M059J (cell line): ENCODE measurements at places on chromosomes 3 and 15. TPM values are rescaled to one million over a fixed set of nuclear protein-coding genes. Genes with fewer than 3 reads are reported as not detected.
A peak's percentile ranks its signal among the peaks of the same experiment; 100 is the strongest.

DNA sequence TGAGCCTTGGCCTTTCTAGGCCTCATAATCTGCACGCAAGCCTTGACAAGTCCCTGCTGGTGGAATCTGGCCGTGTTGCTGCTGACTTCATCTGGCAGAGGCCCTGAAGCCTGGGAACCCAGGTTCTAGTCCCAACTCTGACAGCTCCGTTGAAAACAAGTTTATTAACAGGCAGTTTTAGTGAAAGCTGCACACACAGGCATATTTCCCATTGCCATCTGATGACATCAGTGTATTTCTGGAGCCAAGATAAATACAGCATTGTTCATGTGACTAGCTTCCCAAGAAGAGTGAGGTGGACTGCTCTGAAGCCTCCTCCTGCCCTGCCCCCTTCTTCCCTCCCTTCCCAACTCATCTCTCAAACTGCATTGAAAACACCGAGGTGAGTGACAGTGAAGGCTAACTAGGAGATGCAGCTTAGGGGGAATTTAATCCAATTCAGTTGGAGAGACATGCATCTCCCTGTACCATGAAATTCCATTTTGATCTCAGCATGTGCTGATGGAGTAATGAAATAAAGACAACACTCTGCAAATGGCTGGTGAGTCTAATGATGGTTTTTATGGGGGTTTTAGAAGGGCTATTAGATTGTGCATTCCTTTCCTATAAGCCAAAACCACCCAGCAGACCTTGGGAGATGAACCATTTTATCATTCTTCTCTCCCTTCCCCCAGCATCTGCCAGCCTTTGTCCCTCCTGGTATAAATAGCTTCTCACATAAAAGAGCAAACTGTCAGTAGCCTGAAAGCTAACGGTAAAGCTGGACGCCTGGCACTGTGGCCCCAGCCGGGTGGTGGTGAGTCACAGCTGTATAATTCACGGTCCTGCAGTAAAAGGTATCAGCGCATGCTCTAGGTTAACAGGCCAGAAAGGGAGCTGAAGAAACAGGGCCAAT lies 38.0 kb downstream of the PRICKLE2 start:
- DNase-seq: peak; percentile 95

The CORO2B gene
- 6.7 and 10.5 TPM in 2 replicates for total RNA-seq

The GOLGA8J gene
- 0.34 TPM in 1 of 2 replicates, not detected in the other for total RNA-seq

DNA sequence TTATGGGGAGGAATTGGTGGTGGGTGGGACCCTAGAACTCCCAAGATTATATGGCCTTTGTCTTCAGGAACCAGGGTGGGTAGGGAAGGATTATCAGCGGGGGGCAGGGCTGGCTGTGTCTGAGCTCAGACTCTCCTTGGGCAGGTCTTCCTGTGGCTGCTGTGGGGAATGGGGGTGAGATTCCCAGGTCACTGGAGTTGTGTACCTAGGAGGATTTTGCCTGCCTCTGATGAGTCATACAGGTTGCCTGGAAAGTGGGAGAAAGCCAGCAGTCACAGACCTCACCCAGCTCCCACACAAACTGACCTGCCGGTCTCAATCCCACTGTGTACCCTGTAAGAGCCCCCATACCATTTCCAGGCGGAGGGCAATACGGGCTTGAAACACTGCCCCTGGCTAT lies 209.9 kb upstream of the CNTN3 start:
- no peak for DNase-seq

GRCh38 chr15:67176195-67176971 lies 78.1 kb downstream of the AAGAB start:
- no peak for DNase-seq

The CHRNB4 gene
- not detected in 2 replicates for total RNA-seq

The ROPN1 gene
- total RNA-seq: not detected in 2 replicates

DNA sequence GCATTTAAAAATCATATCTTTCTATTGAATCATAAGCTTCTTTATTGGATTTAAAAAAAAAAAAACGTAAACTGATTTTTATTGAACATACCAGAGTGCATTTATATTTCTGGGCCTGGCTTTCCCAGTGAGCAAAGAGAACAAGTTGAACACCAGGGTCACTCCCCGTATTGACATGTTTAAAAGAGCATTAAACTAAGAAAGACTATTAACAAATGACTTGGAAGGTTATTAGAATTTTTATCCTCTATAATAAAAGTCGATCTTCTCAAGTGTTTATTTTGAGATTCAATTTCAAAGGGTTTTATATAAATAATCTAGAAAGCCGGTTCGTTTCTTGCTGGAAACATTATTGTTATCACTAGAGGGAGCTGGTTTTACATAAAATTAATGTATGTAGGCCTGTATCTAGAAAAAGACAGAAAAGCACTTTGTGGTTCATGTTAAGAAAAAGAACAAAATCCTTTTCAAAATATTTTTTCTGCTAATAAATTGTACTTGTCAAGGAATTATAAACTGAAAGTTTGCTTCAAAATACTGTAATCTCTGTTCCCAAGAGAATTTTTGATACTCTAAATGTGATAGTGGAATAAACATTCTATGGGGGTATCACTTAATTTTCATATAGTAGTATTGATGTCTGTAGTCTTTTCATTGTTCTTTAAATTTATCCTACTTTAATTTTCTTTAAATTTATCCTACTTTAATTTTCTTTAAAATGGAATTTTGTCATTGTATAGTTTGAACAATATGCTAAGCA lies 321.8 kb upstream of the MME start:
- peak; percentile 35 for DNase-seq

GRCh38 chr3:61564395-61565059 lies 3.2 kb downstream of the PTPRG start:
- DNase-seq: peak; percentile 63

- DNase-seq: peak; percentile 90
Observed at GRCh38 chr3:30347679-30348216, 258.7 kb upstream of the TGFBR2 start.

- no peak for DNase-seq
Observed at GRCh38 chr3:44280631-44281030, 38.9 kb downstream of the TOPAZ1 start.

The CELF6 gene
- not detected in 2 replicates for total RNA-seq

- peak; percentile 43 for DNase-seq
Observed at GRCh38 chr3:50124052-50124799, 30.9 kb upstream of the SEMA3F start.

The MORC1 gene
- 0.02 TPM in 1 of 2 replicates, not detected in the other for total RNA-seq

- DNase-seq: no peak
Observed at GRCh38 chr15:101556273-101556672, 66.8 kb upstream of the PCSK6 start.

DNA sequence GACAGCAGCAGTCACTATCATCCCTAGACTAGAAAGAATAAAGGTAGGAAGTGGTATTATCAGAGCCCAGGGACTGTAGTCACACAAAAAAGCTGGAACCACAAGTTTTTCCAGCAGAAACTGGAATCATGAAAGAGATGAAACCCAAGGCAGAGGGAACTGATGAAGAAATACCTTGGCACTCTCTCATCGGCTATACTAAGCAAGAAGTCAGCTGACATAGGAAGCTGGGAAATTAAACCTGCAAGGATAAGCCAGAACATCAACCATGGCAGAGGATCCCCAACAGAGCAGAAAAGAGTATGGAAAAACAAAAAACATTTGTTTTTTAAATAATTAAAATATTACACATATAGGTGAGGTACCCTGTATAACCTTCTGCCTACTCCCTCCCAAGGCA lies 86.5 kb downstream of the AQR start:
- DNase-seq: no peak

The STAC gene
- total RNA-seq: 19.6 and 22.3 TPM in 2 replicates

- peak; percentile 12 for DNase-seq
Observed at GRCh38 chr3:190673148-190673547, 159.3 kb downstream of the IL1RAP start.

The CPLX3 gene
- not detected in 2 replicates for total RNA-seq

DNA sequence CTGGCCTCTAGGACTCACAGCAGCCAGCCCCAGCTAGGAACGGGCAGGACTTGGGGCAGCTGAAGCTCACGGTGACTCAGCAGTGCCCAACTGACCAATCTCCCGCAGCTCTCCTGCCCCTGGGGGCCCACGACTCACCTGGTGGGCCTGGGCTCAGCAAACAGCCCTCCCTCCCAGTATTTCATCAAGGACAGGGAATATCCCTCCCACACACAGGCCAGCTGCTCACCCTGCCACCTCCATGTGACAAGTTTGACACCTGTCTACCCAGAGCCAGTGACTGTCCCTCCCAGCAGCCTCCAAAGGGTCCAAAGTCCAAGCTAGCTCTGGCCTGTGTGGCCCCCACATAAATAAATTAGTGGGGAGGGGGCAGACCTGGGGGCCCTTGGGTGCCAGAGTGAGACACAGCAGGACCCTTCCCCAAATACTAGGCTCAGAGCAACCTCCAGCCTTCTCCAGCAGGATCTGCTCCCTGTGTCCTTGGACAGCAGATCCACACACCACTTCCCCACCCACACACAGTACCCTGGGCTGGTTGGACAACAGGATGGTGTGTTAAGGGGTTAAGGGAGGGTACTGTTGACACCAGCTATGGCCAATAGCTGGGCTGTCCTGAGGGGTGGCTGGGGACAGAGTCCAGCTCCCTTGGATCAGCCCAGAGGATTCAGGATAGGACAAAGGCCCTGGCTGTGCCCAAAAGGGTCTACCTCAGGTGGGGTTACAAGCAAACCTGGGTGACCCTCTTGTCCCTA lies 4.3 kb downstream of the GNAT1 start:
- DNase-seq: no peak

DNA sequence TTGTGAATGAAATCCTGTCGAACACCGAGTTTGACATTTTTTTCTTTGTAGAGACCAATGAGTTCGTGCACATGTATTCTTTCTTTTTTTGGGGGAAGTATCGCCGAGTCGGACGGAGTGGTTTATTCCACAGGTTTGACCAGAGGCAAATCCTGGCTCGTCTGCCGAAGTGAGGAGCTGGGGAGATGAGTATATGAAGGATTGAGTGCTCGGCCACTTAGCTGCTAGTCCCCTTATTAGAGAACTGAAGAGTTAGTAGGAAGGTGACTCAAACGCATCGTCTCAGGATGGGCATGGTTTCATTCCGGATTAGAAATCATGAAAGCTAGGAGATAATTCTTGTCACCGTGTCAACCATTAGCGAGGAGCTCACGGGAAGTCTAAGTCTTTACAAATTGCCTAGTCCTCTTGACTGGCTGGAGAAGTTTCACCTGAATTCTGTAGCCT lies 154.7 kb upstream of the GOLIM4 start:
- peak; percentile 16 for DNase-seq
